ENCODE measurements at places on chromosomes 1 and 21.
A peak's percentile ranks its signal among the peaks of the same experiment; 100 is the strongest.

GRCh38 chr1:33332357-33332789 is 11.5 kb upstream of the A3GALT2 start:
- DNase-seq = peak; percentile 33

GRCh38 chr1:235465066-235465465 is 39.2 kb downstream of the B3GALNT2 start:
- no peak for DNase-seq

DNA sequence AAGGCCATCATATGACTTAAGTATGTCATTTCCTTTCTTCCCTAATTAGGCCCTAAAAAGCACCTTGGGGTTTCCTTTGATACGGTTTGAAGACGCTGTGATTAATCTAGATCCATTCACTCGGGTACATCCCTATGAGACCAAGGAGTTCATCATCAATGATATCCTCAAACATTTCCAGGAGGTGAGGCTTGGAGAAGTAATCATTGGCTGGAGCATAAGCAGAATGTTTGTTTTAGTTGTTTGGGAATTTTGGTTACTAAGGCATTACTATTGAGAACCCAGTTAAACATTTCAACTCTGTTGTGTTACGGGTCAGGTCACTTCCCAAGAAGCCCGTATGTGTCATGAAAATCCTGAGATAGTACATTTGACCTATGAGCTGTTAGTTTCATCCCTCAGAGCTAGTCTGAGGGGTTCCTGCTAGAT is 185.2 kb downstream of the VPS13D start:
- no peak for DNase-seq

DNA sequence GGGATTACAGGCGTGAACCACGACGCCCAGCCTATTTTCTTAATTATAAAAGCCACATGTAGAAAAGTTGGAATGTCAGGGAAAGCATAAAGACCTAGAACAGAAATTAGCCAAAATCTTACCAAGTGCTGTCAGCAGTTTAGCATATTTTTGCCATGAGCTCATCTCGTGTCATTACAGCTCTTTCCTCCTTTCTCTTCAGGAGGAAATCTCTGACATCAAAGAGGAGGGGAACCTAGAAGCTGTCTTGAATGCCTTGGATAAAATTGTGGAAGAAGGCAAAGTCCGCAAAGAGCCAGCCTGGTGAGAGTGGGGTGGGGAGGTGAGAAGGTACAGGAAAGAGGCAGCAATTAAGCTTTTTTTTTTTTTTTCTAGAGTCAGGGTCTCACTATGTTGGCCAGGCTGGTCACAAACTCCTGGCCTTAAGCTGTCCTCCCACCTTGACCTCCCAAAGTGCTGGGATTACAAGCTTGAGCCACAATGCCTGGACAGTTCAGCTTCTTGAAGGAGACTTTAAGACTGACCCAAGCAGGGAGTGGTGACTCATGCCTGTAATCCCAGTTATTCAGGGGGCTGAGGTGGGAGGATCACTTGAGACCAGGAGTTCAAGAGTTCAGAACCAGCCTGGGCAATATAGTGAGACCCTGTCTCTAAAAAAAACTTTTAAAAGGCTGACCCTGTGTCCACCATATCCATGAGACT is 8.4 kb upstream of the BGLAP start:
- DNase-seq = no peak

DNA sequence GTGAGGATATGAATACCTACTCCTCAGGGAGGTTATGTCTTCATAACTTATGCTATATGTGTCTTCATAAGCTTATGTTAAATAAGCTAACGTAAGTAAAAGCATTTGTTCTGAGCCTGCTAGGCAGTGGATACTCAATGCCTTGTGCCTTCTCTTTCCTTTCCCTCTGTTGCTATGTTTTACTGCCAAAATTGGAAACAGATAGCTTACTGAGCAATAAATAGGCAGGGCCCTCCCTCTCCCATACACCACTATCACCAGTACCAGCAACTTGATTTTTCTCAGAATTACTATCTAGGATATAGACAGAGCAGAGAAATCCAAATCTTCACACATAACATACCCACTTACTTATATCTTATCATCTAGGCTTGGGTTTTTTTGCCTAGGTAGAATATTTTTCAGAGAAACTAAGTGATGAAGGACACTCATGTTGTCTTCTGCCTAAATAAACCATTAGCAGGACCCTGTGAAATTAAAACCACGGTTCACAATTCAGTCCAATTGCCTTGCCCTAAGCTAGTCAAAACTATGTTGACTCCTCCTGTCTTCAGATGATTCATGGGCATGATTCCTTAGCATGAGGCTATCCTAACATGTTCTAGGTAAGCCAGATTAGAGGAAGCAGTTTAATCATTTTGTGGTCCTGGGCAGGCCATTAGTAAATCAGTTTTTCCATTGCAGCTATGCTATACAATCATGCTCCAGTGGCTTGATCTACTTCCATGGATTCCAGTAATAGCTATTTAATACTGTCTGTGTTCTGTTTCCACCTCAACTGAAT is 15.9 kb upstream of the LRRC8C start:
- DNase-seq = no peak

DNA sequence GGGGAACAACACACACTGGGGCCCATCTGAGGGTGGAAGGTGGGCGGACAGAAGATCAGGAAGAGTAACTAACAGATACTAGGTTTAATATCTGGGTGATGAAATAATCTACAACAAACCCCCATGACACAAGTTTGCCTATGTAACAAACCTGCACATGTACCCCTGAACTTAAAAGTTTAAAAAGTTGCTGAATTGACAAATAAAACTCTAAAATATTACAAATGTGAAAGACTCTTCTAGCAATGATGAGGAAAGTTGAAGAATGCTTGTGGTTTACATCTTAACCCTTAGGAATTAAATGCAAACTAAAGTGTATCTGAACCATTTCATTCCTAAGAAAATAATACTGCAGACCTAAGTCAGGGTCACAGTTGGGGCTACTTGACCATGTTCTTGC is 525.6 kb upstream of the CAMK1G start:
- no peak for DNase-seq

DNA sequence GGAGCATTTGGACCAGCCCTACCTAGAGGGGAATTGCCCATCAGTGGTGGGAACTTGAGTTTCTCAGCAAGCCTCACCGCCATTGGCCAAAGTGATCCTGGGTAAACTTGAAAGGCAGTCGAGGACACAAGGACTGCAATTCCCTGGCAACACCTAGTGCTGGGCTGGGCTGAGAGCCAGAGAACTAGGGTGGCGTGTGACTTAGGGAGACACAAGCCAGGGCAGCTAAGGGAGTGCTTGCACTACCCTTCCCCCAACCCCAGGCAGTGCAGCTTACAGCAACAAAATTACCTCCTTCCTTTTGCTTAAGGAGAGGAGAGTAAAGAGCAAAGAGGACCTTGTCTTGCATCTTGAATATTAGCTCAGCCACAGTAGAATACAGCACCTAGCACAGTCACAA is 176.9 kb upstream of the PRMT6 start:
- no peak for DNase-seq

DNA sequence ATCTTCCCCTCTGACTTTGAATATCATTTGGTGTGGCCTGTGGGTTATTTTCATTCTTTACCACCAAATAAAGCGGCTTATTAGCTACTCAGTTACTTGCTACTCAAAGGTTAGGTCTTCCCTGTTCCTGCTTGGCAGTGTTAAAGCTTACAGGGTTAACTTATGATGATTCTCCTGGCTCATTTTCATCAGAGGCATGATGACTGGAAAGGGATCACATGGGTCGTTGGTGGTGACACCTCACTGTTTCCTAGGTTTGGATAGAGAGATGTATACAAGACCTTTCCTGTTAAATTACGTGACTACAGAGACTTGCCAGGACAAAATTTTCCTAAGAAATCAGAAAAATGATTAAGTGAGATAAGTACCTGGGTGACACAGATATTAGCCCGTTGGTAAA is 27.4 kb downstream of the MRPS6 start:
- DNase-seq = no peak

DNA sequence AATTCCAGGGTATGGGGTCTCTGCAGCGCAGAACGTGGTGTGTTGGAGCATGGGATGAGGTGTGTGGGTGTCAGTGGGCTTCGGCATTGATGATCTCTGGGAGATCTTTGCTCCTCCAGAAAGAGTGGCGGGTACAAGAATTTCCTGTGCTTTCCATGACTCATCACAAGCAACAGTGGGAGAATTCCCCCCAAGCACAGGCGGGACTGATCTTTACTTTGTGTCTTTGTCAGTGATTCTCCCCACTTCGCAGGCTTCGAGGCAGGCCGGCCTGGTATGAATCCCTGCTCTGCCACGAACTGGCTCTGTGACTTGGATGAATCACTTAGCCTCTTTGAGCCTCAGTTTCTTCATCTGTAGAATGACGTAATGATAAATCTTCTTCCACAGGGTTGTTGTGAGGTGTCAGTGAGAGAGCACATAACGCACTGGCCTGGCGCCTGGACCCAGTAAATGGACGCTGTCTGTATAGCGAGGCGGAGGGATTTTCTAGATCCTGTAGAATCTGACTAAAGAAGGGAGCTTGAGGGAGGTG is 2.0 kb downstream of the OPRD1 start:
- no peak for DNase-seq

DNA sequence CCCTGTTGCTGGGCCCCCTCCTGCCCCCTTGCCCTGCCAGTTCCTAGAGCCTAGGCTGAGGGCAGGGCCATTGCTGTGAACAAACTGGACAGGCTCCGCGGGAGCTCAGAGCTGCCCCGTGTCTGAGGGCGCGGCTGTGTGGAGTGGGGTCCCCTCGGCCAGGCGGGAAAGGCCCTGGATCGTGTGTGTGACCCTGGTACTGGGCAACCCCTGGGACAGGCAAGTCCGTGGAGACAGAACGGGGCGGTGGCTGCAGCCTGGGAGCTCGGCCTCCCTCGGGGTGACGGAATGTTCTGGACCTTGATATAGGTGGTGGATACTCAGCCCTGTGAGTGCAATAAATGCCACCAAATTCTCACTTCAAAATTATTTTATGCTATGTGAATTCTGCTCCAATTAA is 27.7 kb upstream of the C1orf159 start:
- no peak for DNase-seq

- DNase-seq = peak; percentile 75
These were observed 34.1 kb downstream of the CLCA1 start for GRCh38 chr1:86502721-86503405.

DNA sequence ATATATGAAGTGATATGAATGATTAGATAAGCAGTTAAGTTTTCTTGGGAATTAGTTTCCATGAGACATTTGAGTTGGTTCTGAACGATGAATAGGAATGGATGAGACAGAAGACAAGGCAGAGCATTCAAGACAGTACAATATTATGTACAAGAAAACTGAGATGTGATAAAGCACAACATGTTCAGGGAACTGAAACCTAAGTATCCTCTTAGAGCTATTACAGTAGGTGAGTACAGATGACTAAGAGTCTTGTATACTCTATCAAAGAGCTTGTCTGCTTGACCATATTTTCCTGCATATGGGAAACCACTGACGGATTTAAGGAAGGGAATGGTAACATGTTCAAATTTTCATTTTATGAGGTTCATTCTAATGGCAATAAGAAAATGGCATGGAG is 61.6 kb downstream of the NME7 start:
- no peak for DNase-seq

DNA sequence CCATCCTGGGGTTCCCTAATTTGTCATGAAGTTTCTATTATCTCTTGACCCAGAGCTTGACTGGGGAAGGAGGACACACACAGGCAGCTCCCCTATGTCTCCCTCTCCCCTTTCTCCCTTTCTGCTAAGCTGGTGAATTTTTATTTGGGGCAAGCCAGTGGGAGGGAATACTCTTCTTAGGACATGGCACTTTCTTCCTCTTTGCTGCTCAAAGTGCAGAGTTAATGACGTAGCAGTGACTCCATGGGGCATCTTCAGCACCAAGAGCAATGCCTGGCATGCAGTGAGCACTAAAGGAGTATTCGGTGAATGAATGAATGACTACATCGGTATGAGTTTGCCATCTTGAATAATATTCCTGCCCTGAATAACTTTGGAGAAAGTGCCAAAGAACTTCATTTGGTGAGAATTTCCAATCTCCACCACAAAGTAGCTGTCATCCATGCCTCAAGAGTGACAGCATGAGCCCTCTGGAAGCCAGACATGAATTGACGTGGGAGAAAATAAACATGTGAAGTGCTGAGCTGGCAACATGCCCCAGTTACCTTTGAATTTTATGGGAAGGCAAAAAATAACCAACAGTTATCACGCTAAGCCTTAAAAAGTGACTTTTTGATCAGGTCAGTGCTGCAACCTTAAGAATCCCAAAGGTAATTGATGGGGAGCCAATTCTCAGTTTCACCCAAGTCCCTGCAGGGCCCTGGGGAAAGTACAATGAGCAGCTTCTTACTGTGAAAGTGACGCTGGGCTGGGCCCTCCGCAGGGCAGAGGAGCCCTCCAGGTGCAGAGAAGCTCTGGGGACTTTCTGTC is 22.1 kb upstream of the ATF3 start:
- no peak for DNase-seq

DNA sequence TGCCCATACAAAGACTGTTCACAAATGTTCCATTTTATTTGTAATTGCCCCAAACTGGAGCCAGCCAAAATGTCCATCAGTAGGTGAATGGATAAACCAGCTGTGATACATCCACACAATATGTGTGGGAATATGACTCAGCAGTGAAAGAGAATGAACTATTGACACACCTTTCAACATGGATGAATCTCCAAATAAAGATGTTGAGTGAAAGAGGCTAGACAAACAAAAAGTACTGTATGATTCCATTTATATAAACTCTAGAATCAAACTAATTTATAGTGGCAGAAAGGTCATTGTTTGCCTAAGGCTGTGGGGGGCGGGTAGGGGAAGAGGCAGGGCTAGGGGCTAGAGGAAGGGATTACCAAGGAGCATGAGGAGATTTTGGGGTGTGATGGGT is 4.5 kb downstream of the DHCR24 start:
- no peak for DNase-seq

DNA sequence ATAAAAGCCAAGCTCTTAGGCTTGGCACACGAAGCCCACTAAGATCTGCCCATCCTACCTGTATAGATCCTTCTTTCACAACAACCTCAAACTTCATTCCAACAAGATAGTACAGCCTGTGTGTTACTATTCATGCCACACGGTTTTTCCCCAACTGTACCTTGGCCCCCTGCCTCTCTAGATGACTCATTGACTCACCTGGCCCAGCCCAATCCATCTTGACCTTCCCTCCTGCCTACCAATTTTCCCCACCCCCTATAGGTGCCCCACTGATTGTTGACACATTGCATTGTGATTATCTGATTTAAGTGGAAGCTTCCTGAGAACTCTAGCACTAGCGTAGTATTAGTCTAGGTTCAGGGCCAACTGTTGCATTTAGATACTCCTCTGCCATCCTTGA is 2.0 kb upstream of the CD101 start:
- DNase-seq = no peak

DNA sequence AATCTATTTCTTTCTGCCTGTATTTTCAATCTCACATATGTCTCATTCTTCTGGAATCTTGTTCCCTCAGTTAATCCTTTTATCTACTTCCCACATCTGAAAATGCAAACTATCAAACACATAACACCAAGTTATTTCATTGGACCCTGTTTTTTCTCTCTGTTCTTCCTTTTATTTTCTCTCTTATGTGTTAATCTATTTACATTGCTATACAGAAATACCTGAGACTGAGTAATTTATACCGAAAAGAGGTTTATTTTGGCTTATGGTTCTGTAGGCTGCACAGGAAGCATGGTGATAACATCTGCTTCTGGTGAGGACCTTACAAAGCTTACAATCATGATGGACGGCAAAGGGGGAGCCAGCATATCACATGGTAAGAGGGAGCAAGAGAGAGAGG is 247.6 kb downstream of the TGFB2 start:
- no peak for DNase-seq

- no peak for DNase-seq
These were observed 16.4 kb downstream of the HMGB4 start for GRCh38 chr1:33880305-33880704.
